ENCODE measurements at places on chromosomes 5 and 9.

DNA sequence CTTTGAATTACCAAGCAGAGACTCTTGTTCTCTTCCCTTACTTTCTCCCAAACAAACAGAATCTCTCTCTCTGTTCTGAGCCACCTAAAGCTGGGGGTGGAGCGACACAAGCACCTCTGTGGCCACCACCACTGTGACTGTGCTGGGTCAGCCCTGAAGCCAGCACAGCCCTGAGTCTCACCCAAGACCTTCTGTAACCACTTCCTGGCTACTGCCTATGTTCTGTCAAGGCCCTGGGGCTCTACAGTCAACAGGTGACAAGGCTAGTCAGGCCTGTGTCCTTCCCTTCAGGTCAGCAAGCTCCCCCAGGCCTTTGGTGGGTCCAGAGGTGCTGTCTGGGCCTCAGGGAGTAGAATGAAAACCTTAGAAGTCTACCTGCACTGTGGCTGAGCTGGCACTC, 26.1 kb upstream of the SLC28A3 start:
- no peak for DNase-seq

DNA sequence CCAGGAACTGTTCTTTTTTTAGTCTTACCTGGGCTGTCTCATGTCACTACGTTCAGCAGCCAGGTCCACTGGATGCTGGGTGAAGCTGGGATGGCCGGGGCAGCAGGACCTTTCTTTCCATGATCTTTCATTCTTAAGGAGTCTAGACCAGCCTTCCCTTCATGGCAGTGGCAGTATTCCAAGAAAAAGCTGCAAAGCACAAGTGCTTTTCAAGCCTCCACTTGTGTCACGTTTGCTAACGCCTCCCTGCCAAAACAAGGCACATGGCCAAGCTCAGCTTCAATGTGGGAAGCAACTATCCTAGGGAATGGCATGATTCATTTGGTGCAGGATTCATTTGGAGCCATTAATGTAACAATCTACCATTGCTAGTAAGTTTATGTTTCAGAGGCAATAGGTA, 94.8 kb downstream of the RCL1 start:
- no peak for DNase-seq

DNA sequence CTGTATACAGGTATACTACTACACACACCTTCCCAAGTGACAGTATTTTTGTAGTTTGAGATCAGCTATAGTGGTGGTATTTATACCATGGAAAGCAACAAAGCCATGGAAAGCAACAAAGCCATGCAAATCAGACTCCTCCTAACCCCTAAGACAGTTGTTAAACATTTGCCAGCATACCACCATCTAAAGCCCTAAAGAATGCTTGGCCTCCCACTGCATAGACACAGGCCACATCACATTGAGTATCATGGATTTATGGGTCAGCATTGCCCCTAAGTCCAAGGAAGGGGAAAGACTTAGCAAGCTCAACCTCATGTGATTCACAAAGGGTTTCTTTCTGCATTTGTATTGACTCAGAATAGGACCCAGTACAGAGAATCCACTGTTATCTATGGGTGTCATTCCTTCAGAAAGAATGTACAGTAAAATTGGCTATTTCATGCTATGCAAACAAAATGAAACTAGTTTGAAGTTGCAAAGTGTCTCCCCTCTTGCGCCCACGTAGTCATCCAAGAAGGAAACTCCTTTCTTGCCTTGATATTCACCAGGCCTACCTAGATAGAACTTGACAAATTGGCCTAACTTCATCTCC, 70.4 kb upstream of the IQGAP2 start:
- no peak for DNase-seq

DNA sequence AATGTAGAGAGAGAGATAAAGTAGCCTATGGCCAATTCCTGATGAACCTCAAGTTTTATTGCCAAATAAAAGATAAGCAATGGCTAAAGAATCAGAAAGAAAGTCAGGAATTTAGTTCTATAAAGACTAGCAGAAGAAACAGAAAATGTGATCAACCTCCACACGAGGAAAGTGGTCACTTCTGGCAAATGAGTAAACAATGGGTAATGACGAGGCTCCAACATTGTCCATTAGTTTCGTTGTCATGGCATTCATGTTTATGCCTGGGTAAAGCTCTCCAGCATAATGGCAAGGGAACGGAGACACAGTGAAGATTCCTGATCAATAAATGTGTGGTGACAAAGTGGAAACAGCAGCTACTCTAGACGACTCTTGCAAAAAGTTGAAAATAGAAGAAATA, 341.8 kb upstream of the CTNND2 start:
- no peak for DNase-seq

GRCh38 chr9:80382211-80382891, 810.6 kb downstream of the TLE4 start:
- no peak for DNase-seq

DNA sequence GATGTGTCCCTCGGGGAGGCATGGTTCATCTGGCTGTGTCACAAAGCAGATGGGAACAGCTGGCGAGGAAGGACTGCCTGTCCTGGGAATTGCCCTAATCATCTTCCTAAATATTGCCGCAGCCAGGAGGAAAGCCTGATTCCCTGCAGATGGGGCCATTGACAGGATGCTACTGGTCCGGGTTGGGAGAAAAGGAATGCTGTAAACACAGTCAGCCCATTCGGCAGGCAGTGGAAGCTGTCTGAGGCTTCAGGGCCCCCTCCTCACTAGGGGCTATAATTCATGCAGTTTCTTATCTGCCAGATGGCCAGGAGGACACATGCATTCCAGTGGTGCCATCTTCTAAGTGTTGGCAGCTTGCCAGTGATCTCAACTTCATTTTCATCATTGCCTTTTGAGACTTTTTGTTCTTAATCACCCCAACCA, 110.3 kb downstream of the KCNIP1 start:
- DNase-seq: no peak

DNA sequence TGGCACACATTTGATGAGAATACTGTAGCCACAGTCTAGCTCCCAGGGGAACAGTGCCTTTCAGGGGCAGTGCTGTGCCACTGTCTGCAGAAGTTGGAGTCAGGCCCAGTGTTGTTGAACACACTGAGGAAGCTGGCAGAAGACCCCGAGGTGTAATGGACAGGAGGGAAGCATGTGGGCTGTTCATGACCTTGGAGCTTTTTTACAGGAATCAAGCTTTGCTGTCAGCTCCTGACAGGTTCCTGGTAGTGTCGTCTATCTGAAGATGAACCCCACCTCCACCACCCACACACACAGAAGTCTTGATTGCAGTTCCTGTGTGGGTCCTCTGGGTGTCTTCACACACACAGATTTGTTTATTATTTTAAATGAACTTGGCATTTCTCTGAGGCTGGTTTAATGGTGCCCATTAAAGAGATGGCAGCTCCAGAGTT, 40.3 kb upstream of the TNFAIP8 start:
- no peak for DNase-seq

DNA sequence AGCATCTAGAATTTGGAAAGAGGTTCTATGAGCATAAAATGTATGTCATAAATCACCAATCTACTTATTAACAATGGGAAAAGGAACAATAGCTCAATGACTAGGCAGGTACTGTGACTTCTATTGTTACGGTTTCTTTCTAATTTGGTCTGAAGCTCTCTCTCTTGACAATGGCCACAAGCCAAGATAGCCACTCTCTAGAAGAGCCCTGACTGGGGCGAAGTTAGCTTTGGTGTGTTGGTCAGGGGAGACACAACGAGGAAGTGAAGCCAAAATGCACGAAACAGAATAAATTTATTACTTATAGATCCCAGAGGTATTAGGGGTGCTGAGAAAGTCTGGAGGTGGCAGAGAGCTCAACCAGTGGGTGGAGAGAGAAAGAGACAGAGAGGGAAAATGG, 9.4 kb upstream of the RAD23B start:
- DNase-seq: no peak

DNA sequence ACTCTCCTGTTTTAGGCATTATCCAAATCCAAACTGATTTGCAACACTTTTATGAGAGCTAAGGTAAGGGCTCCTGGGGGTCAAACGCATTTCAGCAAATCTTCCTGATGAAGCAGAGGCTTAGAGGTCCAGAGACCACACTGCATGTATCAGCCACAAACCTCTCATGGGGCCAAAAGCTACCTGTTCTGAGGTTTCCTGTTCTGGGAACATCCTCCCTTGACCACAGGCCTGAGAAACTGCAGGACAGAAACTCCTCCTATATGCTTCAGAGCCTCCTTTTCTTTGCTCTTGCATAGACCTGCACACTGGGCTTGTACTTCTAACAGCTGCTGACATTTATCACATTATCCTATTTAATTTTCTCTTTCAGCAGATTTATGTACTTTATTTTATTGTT, 92.6 kb downstream of the OR2K2 start:
- no peak for DNase-seq

DNA sequence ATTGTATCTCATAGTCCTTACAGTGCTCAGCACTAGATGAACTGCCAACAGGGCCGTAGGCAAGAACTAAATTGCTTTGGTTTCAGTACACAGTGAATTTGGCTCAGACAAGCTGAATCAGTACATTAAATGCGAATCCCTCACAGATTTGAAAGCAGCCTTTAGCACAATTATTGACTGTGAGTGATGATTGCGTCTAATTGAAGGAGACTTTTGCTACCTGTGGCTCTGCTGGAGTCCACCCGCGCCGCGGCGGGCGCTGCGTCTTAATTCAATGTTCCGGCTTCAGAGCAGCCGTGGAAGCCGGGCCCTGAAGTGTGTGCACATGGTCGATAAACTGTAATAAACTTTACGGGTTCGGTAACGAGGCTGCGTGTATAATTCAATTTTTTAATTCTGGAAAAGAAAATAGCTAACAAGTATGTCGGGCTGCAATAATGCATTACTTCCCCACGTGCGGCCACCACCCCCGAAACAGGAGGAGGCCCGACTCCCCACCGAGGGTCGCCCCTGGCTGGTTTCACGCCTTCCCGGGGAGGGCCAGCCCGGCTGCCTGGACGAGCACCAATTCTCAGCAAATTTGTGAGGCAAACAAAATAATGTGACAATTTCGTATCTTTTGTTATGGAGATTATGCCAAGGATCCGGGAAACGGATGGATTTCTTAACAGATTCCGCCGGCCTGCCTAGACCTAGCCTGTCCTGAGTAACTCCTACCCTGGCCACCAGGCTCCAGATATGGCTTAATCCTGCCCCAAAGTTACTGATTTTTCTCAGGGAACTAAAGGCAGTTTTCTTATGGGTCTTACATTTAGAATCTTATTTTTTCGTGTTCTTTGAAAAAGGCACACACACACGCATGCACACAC, 269.4 kb upstream of the IRX1 start:
- no peak for DNase-seq

DNA sequence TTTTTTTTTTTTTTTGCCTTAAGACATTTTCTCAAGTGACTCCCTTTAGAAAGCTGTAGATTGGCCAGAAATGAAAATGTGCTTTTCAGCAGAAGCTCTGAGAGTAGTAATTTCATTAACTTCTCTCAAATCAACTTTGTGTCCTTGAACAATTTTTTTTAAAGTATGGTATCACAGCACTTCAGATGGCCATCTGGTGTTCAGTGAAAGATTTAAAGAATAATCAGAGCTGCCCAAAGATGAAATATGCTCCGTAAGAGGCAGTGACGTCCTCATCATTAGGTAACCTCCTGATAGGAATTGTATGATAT, 43.0 kb upstream of the PCAT7 start:
- DNase-seq: no peak

GRCh38 chr5:94508461-94509148, 109.8 kb downstream of the KIAA0825 start:
- DNase-seq: no peak

DNA sequence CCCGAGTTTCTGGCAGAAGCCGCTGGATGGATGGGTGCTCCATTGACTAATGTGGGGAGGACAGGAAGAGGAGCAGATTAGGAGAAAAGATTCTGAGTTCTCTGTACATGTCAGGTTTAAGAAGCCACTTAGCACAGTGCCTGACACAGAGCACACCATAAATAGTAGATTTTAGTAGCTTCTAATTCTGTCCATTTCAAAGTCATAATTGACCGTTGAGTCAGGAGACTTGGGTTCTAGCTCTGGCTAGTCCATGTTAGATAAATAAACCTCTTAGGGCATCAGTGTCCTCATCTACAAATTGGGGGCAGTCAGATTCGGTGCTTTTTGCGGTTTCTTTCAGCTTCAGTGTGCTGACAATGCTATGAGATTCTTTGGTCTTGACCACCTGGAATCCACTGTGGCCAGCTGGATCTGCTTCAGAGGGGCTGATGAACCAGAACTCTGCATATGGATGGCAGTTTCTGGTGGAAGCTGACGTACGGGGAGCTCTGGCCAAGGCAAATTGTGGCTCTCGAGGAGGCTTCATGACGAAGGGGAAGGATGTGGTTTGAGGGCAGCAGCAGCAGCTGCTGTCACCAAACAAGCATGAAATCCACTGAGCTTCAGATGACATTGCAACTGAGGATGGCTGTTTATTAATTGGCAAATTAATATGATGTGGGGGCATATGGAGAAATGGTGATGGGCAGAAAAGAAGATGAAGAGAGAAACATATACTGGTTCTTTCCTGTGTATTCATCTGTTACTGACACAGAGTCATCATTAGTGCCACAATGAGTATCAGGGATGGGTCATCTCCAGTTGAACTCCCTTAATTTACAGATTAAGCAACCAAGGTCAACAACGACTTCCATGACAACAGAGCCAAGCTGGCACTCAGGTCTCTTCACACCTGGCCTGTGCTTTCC, 134.4 kb downstream of the AOPEP start:
- no peak for DNase-seq

DNA sequence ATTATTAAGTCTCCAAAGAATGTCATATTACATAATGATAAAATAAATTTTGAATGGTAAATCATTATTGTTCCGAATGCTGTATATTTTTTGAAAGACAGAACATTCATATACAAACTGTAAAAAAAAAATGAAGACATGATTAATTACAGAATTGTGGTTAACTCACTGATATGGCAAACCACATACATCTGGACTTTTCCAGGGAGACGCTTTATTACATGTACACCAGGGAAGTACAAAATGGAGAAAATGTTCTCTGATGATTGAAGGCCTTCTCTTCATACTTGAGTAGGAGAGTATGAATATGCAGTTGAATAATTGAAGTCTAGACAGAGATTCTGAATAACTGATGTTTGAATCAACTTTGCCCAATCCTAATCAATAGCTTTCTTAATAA, 1886.9 kb downstream of the EFNA5 start:
- no peak for DNase-seq

DNA sequence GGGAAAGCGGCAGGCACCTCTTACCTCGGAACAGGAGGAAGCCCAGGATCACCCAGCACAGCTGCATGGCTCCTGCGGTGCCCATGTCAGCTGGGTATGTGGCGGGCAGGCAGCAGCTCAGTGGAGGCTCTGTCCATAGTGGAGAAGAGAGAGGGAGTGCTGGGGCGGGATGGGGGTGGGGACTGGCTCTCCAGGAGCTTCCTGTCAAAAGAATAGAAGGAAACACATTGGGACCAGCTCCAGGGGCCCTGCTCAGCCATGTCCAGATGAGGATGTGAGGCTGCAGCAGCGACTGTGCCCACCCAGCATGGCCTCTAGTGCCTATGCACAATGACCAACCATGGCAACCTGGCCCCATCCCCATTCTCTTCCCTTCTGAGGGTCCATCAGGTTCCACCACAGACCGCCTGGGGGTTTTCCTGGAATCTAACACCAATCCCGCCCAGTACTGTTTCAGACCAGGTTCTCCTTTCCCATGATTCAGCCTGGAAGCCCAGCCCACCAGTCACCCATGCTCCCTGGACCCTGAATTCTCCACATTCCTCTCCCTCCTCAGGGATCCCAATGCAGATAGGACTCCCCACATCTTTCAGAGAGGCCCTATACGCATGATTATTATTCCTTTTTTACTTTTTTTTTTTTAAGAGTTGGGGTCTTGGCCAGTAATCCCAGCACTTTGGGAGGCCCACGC, at the start of gene ECSCR:
ECSCR (minus strand) TSS at position 158 of the 691 bp plus-strand sequence; CDS start at position 85, 73 bp downstream.
- DNase-seq: no peak

GRCh38 chr5:127014573-127014972, 15.8 kb downstream of the MARCHF3 start:
- no peak for DNase-seq

GRCh38 chr5:74288448-74289108, 351.9 kb downstream of the ENC1 start:
- DNase-seq: no peak
